ENCODE measurements at places on chromosomes 3 and 15.

GRCh38 chr3:192545333-192545732, 182.0 kb downstream of the FGF12 start:
- no peak for DNase-seq

GRCh38 chr15:67833710-67834511, 5.9 kb downstream of the RNU6-1 start:
- DNase-seq: no peak

DNA sequence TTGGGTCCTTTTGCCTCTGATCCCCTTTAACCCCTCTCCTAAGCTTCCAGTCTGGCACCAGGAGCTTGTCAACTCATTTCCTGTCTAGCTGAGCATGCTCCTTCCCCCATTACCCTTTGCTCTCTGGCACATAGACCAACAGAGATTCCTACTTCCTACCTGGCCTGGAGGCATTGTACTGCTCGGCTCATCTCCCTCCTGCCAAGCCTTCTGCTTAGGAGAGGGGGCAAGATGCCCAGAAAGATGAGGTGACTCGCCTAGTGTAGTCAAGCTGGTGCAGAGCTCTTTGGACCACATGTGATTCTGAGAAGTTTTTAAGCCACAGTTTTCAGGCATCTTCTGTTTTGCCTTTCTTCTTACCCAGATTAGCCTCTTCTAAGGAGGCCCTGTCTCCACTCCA, 95.4 kb downstream of the ZNF621 start:
- DNase-seq: no peak

DNA sequence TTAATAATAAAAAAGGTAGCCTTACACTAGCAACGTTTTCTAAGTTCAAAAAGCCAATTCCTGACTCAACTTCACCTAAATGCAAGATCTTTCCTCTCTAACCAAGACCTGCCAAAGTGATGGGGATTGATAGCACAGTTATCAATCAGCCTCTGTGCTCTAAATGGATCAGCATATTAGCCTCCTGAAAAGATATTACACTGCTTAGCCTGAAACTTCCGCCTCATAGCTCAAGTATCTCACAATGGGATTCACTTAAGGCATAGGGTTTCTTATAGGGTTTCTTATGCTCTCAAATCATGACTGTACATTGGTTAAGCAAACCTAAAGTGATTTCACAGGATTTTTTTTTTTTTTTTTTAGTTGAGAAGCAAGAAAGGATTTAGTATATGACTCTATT, 436 bp upstream of the SLC9A9 start:
- DNase-seq: no peak

- no peak for DNase-seq
Observed at GRCh38 chr15:79539401-79539800, 107.3 kb downstream of the MINAR1 start.

GRCh38 chr3:156307704-156308103, 187.3 kb downstream of the KCNAB1 start:
- no peak for DNase-seq

DNA sequence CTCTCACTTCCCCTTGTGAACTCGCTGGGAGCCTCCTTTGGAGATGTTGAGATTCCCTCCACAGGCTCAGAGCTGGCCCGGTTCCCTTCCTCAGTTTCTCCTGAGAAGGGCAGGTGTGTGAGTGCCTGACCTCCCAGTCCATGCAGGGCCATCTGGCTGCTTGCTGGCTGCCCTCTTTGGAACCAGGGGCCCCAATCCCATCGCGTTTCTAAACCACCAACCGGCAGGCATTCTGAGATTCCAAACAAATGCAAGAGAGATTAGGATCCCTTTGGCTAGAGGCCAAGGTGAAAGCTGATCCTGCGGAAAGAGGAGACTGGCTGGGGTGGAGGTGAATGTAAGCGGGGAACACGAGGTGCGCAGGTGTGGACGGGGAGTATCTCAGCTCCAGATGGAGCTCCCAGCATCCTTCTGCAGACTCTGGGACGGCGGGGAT, 2.9 kb upstream of the PRRT3 start:
- no peak for DNase-seq

DNA sequence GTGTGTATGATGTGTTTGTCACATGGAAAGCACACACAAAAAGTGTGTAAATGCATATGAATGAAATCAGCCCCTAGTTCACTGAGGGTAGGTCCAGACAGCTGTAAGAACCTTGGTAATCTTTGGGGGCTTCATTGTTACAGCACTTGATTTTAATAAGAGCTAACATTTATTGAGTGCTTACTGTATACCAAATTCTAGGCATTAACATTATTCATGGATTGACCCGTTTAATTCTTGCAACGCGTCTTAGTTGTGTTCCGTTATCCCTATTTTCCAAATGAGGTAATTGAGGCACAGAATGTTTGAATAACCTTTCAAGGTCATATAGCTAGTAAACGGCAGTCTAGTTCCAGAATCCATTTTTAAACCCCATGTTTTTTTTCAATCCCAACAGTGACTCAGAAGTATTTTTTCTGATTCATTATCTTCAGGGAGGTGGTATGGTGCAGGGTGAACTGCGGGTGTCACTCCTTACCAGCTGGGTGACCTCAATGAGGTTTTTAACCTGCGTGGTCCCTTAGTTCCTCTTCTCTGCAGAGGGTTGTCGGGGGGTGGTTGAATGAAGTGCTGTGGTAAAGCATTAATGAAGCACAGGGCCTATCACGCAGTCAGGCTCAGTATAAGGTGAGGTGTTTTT, 14.2 kb downstream of the RAB8B start:
- DNase-seq: peak; percentile 57

DNA sequence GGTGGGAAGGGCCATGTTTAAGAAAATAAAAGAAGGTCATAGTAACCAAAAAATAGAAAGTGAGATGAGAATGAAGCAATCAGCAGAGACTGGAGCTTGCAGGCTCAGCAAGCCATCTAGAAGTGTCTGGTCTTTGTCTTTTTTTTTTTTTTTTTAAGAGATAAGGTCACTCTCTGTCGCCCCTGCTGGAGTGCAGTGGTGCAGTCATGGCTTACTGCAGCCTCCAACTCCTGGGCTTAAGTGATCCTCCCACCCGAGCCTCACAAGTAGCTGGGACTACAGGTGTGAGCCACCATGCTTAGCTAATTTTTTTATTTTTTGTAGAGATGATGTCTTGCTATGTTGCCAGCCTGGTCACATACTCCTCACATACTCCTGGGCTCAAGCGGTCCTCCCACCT, 36.2 kb downstream of the GXYLT2 start:
- no peak for DNase-seq

DNA sequence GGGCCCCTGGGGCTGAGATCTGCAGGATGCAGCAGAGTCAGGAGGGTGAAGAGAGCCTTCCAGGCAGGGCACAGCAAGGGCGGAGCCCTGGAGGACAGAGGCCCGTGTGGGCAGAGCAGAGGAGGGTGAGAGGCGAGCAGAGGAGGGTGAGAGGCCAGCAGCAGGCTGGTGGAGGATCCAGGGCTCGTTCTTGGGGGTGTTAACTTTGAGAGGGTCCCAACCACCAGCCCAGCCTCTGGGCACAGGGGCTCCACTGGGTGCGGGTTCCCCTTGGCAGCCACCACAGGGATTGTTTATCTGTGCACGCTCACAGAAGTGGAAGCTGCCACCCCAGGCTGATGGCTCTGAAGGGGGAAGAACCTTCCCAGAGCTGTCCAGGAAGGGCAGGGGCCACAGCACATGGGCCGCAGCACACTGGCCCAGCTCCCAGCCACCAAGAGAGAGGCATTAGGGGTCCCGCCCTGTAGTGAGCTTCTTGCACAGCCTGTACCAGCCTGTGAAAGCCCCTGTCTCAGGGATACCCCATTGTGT, 9.3 kb upstream of the PLXND1 start:
- no peak for DNase-seq

DNA sequence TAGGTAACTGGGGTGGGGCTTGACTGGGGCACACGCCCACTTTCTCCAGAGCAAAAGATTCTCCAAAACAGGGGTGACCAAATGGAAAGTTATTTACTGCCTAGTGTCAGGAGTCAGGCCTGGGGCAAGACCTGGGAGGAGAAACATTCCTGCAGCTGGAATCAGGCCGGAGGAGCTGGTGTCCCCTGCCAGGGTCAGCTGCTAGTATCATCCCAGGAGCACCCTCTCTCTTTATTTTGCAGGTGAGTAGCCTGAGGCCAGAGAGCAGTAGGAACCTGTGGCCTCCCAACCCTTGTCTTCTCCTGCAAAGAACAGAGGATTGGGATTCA, 32.9 kb downstream of the DNAJB8 start:
- DNase-seq: no peak

DNA sequence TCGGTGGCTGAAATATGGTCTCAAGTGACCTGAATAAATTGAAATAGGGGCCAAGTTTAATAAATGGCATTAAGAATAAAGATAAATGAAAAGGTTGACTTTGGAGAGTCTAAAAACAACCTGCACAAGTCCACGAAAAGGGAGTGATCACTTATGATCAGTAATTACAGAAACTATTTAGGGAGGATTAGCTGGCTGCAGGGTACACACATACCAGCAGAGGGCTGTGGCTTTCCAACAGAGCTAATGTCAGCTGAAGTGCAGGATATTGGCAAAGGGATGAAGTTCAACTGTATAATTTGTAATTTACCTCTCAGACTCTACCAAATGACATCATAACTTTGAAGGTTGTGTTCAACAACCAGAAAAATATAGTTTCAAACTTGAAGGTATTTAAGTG, 86.8 kb downstream of the SYNPR start:
- DNase-seq: no peak

Data from T-cell (primary cell).